ENCODE measurements at places on chromosomes 5 and 9.

DNA sequence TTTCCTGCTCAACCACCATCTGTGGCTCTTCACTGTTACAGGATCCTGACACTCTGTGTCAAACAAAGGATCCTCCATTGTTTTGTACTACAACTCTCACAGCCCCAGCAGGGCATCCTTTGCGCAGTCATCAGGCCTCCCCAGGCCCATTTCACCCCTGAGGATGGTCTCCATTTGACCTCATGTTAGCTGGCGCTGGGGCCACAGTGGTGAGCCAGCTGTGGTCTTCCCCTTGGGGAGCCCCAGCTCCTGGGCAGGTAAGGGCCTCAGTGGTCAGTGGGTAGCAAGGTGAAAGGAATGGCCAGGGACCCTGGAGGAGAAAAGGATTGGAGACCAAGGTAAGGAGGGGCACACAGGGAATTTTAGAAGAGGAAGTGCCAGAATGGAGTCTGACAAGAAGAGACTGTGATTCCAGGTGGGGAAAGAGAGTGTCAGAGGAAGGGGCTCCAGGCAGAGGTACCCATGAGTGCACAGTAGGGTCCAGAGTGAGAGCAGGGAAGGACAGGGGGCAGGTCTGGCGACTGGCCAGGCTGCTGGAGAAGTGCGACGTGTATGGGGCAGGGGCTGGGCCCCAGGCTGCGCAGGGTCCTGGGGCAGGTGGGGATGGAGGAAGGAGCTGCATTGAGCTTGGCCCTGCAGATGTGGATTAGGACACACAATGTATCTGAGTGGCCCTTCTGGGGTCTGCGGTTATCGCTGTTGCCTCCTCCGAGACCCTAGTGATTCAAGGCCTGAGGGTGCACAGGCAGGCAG is 109.9 kb downstream of the PHF2 start:
- no peak for DNase-seq

- no peak for DNase-seq
Measured at GRCh38 chr9:134616341-134616740, 25.3 kb upstream of the COL5A1 start.

- DNase-seq: no peak
Measured at GRCh38 chr9:76877961-76878360, 28.0 kb downstream of the PRUNE2 start.

DNA sequence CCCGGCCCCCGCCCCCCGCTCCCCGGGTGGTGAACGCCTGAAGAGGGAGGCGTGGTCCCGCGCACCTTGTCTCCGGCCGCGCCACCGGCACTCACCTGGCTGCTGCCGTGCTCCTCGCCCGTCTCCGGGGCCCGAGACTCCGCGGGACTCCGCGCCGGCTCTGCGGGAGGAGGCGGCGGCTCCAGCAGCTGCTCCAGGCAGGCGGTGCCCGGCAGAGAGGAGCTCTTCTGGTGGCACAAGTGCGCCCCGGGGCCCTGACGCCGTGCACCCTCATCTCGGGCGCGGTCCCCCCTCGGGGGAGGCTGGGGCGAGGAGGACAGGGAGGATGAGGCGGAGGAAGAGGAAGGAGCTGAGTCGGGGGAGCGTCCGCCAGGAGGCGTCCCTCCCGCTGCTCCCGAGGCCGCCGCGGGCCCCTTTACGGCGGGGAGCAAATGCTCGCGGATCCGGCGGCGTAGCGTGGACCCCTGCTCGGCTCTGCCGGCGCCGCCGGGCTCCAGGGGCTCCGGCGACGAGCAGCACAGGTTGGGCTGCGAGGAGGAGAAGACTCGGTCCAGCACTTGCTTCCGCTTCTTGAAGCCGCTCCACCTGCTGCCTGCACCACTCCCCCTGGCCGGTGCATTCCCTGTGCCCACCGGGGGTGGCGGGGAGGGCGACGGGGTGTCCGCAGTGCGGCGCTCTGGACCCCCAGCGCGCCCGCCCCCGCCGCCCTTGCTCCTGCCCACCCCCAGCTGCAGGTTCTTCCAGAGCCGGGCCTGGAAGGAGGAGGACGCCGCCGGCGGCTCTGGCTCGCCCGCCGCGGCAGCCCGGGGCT is 928 bp downstream of the MCTP1 start:
- no peak for DNase-seq

DNA sequence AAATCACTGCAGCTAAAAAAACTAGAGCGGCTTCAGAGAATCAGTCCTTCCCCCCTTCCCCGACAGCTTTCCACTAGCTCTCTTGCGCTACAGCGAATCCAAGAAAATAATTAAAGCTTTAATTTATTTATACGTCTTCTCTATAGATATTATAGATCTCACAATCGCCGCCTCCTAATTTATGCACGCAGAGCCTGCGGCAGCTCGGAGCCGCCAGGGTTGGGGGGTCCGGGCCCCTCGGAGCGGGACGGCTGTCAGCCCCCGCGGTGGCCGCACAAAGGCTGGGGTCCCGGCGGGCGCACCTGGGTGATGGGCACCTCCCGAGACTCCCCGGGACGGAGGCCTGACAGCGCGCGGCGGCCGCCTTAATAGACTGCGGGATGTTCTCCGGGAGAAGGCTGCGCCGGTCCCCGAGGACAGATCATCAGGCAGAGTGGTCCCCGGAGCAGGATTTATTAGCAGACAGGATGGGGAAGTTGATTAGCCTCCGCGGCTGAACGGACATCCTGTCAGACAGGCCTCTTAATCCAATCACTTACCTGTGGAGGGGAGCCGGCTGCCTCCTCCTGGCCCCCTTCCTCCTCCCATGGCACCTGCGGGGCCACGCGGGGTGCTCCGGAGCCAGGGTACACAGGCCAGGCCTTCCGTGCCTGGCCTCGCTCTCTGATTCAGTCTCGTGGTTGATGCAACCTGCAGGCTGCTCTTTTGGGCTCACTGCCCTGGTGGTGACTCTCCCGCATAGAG is 166.8 kb downstream of the MELK start:
- DNase-seq: no peak

DNA sequence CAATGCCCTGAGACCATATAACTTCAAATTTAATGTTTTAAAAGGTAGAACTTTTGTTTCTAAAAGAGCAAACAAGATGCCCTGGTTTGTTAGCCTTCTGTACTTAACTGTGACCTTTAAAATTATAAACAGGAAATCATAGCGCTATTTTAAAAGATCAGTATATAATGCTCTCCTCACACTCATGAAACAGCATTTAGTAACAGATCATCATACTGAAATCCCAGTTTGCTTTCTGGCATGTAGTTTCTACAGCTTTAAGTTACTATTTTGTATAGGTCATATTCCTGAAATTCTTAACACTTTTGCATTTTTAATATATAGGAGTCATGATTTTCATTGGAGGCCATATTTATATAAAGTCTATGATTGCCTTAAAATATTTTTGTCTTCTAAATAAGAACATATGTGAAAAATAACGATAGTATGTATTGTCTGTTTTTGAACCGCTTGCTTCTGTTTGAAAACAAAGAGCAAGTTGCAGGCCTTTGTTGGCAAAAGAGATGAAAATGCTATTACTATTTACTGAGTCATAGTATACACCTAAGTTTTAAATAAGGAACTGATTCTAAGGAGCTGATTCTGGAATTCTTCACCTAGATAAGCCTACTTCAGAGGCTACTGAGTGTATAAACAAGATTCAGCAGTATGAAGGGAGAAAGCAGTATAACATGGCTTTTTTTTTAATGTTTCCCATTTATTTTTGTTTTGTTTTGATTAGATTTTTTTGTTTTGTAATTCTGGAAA is 20.5 kb downstream of the SRFBP1 start:
- DNase-seq: no peak

DNA sequence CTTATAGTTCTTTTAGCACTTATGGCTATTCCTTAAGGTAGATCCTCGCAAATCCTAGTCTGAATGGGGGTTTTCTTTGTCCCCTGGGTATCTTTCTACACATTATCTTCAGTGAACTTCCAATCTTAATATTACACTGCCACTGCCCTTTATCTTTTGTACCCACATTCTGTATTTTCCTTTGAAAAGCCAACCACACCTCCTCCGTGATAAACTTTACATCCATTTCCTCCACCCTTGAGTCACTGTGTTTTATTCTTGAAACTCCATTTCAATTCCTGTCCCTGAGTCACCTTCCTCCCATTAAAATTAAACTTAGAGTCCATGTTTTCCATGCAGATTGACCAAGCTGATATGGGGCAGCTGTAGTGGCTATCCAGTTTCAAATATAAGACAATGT is 43.2 kb upstream of the RICTOR start:
- DNase-seq: no peak

GRCh38 chr9:114372921-114373448 is 14.8 kb downstream of the AKNA start:
- peak; percentile 79 for DNase-seq

DNA sequence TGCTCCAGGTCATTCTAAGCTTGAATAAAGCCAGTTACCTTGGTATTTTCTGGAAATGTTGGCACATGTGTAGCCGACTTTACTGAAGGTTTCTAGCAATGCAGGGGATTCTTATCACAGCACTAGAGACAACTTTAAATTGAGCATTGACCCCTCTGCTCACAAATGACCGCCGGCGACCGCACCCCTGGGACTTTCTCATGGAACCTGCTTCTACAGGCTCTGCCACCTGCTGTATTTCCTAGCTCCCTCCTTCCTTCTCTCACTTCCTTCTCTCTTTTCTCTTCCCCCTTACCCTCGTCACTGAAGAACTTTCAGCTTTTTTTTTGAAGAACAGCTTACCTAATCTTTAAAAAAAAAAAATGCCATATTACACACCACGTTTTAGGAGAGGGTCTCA is 30.9 kb upstream of the DAB2 start:
- no peak for DNase-seq

DNA sequence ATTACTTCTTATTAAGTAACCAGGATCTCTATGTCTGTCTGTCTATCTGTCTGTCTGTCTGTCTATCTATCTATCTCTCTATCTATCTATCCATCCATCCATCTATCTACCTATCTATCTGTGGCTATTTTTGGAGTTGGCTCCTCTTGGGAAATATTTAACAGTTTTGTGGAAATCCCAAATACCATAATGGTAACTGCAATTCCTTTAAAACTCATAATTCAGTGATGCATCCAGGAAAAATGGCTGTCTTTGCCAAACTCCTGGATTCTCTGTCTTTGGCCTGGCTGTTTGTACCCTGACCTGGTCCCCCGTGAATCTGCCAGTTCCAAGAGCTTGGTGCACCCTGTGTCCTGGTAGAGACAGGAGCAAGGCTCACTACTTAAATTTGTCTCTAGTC is 197.0 kb downstream of the PCSK1 start:
- no peak for DNase-seq

DNA sequence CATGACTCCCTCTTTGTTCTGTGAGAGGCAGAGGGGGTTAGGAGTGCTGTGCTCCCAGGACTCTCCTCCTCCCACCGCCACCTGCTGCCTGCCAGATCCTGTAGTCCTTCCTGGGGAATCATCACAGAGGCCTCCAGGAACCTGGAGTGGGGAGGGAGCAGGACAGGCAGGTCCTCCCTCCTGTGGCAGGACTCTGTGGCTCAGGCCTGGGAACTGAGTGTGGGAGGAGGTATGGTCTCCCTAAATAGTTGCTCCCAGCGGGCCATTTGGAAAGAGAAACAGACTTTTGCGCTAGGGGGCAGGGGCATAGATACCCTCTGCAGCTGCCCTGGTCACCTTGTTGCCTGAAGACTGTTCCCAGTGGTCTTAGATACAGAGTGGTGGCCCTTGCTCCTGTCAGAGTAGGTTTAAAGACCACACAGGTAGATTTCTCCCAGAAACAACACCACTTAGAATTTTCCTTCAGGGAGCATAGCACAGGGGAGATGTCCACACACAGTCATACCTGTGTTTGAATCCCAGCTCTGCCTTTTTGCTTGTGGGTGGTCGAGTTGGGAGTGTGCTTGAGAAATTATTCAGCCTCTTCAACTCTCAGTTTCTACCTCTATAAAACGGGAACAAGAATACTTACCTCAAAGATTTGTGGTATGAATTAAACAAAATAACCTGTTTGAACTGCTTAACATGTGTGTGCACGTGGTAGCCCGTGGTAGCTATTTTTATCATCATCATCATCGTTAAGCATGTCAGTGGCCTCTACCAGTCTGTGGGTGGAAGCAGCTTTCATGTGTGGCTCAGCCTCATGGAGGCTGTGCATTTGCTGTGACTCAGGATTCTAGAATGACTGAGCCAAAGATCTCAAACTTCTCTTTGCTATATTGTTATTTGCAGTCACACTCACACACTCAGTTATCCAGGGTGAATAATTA is 55.8 kb downstream of the SLC22A5 start:
- peak; percentile 87 for DNase-seq

DNA sequence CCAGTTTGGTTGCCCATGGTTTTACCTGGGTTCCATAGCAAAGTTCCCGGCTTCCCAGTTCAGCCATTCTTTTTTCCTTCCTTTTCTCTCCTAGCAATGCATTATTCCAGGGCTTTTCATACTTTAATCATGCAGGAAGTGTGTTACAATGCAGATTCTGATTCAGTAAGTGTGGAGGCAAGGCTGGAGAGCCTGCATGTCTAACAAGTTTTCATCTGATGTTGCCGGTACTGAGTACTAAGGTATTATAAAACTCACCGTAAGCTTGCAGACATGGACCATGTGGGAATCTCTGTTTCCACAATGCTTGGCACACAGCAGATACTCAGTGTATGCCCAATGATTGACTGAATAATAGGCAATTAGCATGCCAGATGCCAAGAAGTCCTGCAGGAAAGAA is 102.9 kb upstream of the SHB start:
- no peak for DNase-seq

- DNase-seq: no peak
Measured at GRCh38 chr5:126954981-126955380, 75.4 kb downstream of the MARCHF3 start.

DNA sequence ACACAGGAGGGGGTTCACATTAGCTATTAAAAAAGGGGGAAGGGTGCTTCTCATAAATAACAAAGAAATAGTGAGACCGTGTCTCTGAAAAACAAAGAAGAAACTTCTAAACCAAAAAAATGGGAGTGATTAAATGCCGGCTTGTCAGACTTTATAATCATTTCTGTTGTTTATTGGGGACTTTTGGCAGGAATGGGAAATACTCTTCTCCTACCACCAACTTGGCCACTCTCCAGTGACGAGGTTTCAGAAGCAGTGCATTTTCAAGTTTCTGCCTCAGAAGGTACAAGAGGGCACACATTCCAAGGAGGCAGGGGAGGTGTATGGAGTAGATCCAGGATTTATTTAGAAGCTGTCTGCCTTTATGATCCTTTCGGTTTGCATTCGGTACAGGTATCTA is 46.2 kb downstream of the LIX1 start:
- no peak for DNase-seq

DNA sequence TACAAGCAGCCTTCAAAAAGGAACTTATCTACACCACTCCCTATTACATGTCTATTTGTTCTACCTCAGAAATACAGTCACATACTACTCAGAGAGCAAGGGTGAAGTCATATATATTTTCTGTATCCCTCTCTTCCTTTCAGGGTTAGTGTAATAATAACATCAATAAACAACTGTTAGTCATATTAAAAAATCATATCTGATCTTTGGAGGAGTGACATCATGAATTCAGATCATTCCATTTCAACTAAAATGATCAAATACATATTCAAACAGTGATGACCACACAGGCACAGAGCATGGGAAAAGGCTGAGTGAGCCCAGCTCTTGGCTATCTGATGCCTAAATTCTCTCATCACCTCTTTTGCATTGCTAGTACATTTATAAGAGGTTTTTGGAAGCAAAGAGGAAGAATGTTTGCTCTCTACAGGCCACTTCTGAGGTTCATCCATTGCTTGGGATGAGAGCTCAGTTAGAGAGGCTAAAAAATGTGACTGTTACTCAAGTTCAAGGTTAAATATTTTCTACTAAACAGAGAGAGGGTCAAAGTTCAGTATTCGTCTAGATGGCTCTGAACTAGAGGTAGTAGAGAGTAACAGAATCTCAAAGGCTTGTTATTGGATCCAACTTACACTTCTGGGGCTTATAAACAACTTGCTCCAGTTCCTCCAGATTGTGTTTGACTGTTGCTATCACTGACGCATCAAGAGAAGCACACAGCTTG is 39.0 kb downstream of the RIGI start:
- no peak for DNase-seq

Measured in CD4-positive, alpha-beta T cell treated with Interleukin-15 for 4 hours (primary cell).